CD14-positive monocyte (primary cell): ENCODE measurements at places on chromosomes 7 and 10. TPM values are rescaled to one million over a fixed set of nuclear protein-coding genes. Genes with fewer than 3 reads are reported as not detected.
A peak's percentile ranks its signal among the peaks of the same experiment; 100 is the strongest.

Gene HTR7
- polyA plus RNA-seq: 0.95 TPM

DNA sequence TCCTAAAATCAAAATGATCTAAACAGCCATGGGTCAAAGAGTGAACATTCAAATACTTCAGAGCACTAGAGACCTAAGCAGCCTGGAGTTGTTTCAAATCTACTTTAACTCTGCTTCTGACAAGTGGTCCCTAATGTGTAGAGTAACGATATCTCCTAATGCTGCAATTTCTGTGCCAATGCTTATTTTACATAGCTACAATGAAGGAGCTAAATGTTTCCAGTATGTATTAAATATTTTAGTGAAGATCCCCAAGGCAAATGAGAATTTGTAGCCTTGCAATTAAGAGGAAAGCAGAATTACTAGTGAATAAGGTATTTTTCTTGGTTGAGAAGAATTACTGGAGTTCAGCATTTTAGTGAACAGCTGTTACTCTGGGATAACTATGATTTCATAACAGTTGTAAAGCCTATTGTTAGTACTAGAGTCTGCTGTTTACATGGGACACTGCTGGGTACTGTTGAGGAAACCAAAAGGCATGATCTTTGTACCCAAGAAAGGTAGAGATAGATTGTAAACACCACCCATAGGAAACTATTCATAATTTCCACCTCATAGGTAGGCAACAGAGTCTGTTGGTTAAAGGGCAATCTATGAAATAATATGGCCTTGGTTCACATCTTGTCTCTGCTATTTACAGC, 271.9 kb downstream of the PLXDC2 start:
- DNase-seq: no peak

DNA sequence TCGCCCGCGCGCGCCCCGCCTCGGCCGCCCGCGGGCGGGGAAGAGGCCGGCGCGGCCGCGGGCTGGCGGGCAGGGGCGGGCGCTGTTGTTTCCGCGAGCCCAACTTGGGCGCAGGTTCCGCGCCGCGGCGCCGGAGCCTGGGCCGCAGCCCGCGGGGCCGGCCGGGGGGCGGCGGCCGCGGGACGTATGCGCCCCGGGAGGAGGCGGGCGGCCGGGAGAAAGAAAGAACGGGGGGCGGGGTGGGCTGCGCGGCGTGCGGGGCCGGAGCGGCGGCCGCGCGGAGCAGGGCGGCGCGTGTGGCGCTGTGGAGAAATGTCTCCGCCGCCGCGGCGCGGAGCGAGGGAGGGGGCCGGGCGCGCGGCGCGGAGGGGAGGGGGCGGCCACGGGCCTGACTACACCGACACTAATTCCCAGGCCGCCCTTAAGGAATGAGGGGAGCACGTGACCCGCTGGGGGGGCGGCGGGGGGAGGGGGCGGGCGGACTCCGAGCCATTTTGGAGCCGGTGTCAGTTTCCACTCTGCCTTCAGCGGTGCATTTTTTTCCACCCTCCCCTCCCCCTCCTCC, at the start of gene BMI1:
TSS of gene BMI1 (plus strand) at position 509 of the 565 bp plus-strand sequence. CDS start 5,351 bp downstream, outside the sequence.
- DNase-seq: no peak

GRCh38 chr10:78148216-78148960, 114.7 kb downstream of the RPS24 start:
- no peak for DNase-seq

GRCh38 chr7:87059525-87060287, at the start of gene ELAPOR2:
ELAPOR2 (minus strand) TSS chr7:87059654; CDS start chr7:87059513, 141 bp downstream.
- no peak for DNase-seq

Gene SPAM1
- polyA plus RNA-seq: not detected

Gene HOXA13
- polyA plus RNA-seq: not detected

DNA sequence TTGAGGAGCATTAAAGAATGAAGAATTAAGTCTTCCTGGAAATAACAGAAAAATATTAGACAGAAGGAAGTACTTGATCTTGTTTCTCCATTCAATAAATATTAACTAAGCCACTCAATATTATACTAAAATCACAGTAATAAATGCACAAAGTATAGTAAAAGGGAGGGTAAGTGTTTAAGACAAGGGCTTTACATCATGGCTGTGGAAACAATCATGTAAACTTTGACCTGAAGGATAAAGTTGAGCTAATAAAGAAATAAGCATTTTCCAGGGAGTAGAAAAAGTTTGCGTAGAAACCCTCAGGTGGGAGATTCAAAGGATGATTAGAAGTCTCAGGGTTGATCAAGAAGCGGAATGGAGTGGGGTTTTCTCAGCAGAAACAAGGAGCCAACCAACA, 78.2 kb downstream of the SEMA3C start:
- DNase-seq: no peak

GRCh38 chr7:30869794-30870611, 41.6 kb upstream of the AQP1 start:
- no peak for DNase-seq

DNA sequence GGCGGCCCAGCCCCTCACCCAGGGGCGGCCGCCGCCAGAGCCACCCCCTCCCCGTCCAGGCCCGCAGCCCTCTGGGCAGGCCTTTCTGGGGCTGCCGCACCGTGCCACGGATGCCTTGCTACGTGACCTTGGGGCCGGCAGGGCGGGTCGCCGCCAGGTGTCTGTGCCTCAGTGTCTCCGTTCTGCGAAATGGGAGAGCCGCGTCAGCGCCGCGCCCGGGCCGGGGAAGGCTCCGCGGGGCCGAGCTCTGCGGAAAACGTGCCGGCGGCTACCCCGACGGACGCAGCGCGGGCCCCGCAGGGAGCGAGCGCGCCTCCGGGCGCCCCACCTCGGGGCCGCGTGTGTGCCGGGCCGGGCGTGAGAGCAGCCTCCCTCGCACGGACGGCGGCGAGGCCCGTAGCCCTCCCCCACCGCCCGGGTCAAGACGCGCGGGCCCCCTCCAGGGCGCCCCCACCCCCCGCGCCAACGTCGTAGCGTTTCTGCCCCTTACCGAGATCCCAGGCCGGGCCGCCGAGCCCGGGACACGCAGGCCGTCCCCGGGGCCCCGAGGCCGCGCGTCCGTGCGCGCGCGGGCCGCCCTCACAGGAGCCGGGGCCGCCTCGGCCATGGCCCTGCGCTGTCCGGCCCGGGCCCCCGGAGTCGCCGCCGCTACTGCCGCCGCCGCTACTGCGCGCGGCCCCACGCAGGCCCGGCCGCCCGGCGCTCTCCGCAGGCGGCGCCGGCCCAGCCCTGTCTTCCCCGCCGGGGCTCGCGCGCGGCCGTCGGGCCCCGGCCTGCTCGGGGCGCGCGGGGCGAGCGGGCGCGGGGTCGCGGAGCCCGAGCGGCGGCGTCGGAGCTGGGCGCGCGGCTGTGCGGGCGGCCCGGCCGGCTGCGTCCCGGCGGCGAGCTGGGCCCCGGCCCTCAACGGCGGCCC, 1.1 kb downstream of the ZNF777 start:
- DNase-seq: no peak

Gene A1CF
- not detected for polyA plus RNA-seq

GRCh38 chr10:121927318-121927840, 452 bp downstream of the ATE1 start:
- DNase-seq: no peak

Gene HOXA3
- not detected for polyA plus RNA-seq

Gene CUZD1
- 0.14 TPM for polyA plus RNA-seq

Gene HDAC9
- 18.5 and 51.2 TPM in 2 replicates for polyA plus RNA-seq

Gene IGFBP1
- polyA plus RNA-seq: not detected

DNA sequence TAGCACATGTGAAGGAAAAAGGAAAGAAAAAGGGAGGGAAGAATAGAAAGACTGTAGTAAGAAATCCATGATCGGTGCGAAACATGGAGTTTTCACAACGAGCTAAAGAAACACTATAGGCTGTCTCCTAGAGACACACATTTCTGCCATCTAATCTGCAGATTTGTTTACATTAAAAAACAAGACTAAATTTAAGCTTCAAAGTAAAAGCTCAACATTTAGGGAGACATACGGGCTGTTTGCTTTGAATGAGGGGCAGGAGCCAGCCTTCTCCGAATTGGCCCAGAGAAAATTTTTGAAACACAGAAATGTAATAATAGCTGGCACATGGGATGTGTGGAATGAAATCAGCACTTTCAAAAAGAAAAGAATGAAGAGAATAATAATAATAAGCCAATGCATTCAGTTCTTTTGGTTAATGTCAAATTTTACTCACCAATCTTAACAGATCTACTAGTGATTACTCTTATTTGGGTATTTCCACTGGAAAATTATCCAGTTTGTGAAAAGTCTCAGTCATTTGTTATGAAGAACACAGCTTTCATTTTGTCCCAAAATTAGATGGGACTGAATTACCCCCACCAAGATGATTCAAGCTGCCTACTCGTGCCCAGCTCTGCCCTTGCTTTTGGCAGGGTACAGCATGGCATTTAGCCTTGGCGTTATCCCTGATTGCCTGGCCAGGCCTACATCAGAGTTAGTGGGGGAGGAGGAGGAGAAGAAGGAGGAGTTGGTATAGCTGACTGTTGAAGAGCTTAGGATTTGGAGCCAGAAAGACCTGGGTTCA, 47.1 kb downstream of the MTURN start:
- DNase-seq: no peak

DNA sequence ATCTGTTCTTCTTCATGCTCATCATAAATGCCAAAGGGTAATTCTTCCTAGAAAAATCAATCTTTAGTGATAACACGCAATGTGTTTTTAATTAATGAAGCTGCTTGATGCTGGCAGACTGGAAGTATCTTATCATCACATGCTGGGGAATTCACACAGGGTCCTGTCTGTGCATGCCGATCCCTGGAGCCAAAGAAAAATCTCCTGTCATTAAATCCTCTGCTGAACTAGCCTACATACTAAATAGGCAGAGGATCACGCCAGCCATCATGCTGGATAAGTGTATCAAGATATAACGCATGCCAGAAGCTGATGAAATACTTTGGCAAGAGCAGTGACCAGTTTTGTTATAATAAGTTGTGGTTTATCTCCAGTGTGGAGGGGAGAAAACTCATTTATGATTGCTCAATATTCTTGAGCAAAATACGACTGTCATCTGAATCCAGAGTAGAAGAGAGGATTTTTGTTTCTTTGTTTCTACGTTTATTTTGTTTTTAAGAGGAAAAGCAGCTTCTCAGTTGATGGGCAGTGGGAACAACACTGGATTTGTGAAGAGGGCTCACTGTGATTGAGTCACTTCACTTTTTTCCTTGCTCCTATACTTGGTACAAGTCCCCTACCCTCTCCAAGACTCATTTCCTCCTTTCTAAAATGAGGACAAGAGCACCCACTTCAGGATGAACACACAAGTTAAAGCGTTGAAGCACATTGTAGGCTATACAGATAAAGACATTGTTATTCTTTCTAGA, 649.1 kb downstream of the TNS3 start:
- DNase-seq: no peak

GRCh38 chr10:60114765-60115586, 208.6 kb upstream of the CCDC6 start:
- no peak for DNase-seq

Gene NFE2L3
- 2.7 and 4.4 TPM in 2 replicates for polyA plus RNA-seq

Gene HOXA11
- not detected for polyA plus RNA-seq

Gene SEPTIN14
- polyA plus RNA-seq: not detected

- DNase-seq: no peak
These were observed 34.2 kb downstream of the AP5Z1 start for GRCh38 chr7:4809666-4810065.

Gene CDK14
- polyA plus RNA-seq: 2.5 TPM

GRCh38 chr7:26657206-26657641, 207.2 kb downstream of the SKAP2 start:
- no peak for DNase-seq

- DNase-seq: no peak
These were observed 45.5 kb upstream of the VKORC1L1 start for GRCh38 chr7:65827366-65827765.

GRCh38 chr10:8830048-8830447, 775.6 kb downstream of the GATA3 start:
- no peak for DNase-seq

- no peak for DNase-seq
These were observed 36.5 kb downstream of the PTPRE start for GRCh38 chr10:127943336-127943910.

DNA sequence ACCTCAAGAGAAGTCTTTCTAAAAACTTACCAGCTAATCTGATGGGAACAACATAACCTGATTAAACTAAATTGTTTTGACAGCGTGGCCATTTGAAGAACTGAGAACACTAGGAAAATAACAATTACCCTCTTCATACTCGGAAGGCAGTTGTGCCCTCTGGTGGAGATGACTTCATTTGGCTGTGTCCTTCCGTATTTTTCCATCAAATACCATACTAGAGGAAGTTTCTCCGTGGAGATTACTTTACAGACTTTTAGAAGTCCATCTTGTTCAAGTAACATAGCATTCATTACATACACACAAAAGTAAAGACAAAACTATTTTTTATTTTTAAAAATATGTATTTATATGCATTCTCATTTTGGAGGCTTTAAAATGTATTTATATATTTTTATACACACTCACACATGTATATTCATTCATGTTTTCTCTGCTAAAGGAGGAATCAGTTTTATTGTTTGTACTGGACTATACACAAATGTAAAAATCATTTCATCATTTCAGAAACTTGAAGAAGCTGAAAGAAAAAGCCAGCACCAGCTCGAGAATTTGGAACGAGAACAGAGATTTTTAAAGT, 25.2 kb downstream of the SMNDC1 start:
- peak; percentile 70 for DNase-seq

Gene MBL2
- polyA plus RNA-seq: not detected in 2 replicates

- DNase-seq: no peak
These were observed 34.4 kb upstream of the SLC29A4 start for GRCh38 chr7:5248201-5248885.

DNA sequence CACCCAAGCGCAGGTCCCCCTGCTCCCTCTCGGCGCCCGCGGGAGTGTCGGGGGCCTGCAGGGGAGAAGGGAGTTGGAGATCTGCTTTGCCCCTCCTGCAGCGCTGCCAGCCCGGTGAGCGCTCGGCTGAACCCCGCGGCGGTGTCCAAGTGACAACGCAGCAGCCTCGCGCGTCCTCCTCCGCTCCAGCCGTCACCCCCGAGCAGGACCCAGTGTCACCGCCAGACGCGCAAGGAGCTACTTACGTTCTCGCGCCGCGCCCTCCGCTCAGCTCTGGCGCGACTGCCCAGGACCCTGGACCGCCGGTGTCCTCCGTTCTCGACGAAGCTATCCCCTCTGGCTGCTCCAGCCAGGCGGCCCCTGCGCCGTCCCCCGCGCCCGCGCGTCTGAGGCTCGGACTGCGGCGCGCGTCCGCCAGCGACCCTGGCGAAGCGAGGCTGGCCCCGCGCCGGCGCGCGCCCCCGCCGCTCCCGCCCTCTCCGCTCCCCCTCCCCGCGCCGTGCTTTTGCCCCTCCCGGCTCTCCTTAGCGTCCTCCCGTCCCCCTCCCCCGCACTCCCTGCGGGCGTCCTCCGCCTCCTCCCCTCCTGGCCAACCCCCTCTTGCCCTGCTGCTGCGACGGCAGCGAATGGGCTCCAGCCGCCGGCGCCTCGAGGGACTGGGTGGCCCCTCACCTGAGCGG, at the start of gene NRCAM:
TSS of gene NRCAM (minus strand) at position 439 of the 680 bp plus-strand sequence. CDS start 216,372 bp downstream, outside the sequence.
- no peak for DNase-seq

Gene EPHB6
- 9.3 TPM for polyA plus RNA-seq

GRCh38 chr10:64312876-64313275, 791.7 kb downstream of the REEP3 start:
- no peak for DNase-seq

- no peak for DNase-seq
These were observed 74.5 kb downstream of the BMPER start for GRCh38 chr7:33979807-33980355.
